ENCODE measurements at places on chromosomes 12 and 14.

DNA sequence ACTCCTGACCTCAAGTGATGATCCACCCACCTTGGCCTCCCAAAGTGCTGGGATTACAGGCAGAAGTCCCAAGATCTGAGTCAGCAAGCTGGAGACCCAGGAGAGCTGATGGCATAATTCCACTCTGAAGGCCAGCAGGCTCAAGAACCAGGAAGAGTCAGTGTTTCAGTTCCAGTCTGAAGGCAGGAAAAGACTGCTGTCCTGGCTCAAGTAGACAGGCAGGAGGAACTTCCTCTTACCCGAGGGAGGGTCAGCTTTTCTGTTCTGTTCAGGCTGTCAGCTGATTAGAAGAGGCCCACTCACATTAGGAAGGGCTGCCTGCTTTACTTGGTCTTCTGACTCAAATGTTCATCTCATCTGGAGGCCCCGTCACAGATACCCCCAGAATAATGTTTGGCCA, 206.0 kb upstream of the MYL2 start:
- no peak for DNase-seq

DNA sequence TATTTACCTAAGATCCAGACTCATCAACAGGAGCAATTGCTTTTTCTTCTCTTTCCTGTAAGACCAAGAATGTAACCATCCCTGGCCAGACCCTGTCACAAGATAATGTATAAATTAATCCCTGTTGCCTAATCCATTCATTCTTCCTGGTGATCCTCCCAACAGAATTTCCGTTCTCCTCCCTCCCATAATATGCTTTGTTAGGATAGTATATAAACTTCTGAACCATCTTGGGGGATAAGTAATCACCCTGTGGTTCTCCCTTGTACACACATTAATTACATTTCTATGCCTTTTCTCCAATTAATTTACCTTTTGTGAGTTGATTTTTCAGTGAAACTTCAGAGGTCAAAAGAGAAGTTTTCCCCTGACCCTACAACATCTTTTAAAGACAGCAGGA, 76.2 kb upstream of the RASSF8 start:
- DNase-seq: no peak

DNA sequence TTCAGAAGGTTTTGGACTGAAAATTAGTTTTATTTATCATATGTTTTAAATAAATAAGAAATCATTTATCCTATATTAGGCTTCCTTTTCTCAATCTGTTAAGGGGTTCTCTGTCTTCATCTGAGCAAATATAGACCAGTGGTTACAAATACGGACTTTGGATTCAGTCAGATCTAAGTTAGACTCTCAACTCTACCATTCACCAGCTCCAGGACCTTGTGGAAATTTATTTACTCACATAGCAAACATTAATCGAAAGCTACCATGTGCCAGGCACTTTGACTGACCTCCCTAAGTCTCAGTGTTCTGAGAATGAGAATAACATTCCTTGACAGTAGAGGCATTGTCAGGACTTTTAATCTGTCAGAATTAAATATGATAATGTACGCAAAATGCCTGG, 22.3 kb downstream of the KCNK10 start:
- DNase-seq: no peak

DNA sequence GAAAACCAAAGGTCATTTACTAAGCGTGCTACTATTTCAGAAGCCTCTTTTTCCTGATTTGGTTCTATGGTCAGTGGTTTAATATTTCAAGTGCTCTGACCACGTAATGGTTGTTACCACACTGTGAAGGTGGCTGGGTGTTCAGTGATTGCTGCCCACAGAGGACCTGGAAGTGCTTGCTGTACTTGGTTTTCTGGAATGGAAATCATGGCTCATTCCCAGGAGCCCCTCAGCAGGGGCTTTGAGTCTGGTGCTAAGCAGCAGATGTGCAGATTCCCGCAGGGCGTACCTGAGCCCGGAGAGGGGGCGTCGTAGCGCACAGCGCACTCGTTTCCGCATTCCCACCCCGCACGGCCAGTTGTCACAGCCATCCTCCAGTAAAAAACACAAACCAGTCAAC, 50.5 kb downstream of the TRAF3 start:
- no peak for DNase-seq

- DNase-seq: peak; percentile 36
These were observed 334.5 kb downstream of the CACNA1C start for GRCh38 chr12:2387103-2387834.
